ENCODE measurements at places on chromosomes 1 and 21.

DNA sequence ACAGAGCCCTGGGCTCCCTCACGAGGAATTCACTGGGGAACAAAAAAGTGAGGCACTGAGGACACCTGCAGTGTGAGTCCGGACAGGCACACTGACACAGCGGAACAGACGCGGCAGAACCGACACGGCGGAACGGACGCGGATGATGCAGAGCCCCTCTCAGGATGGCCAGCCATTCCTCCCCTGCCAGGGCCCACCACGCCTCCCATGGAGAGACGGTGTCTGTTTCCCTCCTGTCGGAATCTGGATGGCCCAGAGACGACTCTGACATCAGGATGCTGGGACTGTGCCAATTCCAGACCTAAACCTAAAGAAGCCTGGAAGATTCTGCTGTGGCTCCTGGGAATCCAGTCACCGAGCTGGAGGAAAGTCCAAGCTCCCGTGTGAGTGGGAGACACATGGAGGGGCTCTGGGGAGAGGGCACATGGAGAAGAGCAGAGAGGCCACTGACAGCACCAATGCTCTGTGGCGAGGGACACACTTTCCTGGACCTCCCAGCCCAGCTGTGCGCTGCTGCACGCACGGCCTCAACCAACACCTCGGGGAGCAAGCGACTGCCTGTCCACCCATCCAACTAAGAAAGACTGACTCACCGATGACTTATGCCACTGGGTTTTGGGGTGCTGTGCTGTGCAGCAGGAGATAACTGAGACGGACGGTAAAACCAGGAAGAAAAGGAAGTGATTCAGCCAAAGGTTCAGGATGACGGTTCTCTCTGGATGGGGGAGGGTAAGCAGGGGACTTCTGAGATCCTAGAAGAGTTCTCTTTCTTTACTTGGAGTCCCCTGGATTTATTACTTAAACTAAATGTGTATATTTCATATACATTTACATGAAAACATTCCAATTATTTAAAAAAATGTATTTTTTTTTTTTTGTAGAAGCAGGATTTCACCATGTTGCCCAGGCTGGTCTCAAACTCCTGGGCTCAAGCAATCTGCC, 23.3 kb downstream of the ZBTB17 start:
- DNase-seq, result peak; percentile 90

DNA sequence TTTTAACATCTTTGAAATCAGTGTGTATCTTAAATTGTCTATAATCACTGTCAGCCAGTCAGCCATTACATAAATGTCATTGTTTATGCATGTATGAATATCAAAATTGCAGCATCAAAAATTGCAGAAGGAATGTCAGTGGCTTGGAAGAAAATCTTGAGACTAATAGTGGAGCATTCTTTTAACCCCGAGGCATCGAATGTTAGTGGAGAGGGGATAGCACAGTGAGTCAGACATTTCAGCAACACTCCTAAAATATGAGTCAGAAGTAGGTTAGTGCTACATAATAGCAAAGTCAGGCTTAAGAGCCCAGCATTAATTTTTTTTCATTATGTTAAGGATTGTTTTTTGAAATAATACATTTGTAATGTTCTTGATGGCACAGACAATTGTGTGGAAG, 45.5 kb downstream of the SNRPE start:
- DNase-seq, result peak; percentile 35

DNA sequence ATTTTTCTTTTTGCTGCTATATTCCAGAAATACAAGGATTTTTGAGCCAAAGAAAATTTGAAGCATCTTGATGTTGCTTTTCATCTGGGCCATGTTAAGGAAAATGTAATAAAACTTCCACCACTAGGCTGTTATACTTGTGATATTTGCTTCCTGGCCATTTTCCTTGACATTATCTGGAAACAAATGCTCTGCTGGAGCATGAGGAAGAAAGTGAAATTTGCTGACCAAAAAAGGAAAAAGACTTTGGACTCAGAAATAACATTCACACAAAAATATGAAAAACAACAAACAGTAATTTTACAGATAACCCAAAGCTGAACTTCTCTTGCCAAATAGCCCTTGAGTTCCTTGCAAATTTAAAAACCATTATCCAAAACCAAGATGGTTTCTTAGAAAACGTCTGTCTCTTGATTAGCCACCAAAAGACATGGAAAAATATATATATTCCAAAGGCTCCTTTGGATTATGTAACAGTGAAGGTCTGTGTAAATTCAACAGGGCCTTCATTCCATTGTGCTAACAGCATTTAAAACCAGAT, 344.5 kb downstream of the LMX1A start:
- DNase-seq, result no peak

GRCh38 chr1:8671306-8671917, 146.0 kb downstream of the RERE start:
- peak; percentile 69 for DNase-seq

DNA sequence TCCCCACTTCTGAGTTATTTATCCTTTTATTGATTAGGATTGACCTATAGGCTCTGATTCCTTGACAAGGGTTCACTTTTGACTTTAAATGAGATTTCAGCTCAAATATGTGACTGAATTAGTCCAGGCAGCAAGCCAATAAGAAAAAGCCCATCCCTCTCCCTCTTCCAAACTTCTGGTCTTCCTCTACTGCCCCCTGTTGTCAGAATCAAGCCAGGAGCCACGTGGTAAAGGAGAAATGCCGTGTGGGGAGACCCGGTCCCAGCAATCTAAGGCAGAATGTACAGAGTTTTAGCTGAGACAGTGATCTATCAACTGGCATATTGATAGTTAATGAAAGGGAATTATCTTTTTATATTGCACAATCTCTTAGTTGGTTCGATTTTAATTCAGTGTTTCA, 5.2 kb downstream of the ADAMTS5 start:
- peak; percentile 23 for DNase-seq

DNA sequence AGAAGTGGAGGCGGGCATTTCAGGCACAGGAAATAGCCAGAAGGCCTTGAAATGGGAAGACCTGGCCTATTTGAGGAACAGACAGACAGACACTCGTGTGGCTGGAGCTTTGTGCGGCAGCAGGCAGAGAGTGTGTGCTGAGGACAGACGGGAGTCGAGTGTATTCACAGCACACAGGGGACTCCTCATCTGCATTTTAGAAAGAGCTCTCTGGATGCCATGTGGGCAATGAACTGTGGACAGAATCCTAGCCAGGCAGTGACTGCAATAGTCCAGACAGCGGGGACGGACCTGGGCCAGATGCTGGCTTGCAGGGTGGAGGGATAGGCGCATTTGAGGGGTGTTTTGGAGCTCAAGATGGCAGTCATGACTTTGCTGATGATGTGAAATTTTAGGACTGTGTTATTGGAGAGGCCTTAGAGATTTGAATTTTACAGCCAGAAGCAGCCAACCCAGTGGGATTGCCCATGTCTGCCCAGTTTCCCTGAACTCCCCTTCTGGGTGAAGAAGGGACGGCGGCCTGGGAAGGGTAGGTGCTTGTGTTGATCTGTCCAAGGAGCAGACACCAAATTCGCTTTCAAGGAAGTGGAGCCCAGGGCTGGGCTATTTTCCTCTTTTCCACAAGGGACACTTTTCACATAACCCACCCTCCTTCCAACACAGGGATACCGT, 43.7 kb downstream of the CHAF1B start:
- DNase-seq, result peak; percentile 29

DNA sequence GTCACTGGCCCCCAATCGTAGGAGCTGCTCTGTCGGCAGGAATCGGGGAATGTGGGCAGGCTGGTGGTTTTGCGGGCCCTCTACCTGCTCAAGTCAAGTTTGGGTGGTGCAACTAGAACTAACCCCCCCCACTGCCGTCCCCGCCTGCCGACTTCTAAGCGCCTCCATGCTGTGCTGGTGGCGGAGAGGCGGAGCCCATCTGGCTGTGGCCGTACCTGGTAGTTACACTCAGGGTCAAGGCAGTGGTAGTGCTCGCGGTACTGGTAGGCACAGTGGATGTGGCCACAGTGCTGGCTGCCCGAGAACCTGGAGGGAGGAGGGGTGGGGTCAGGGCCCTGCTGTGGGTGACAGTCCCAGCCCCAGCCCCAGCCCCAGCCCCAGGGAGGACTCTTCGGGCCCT, 140.0 kb downstream of the CASZ1 start:
- no peak for DNase-seq

DNA sequence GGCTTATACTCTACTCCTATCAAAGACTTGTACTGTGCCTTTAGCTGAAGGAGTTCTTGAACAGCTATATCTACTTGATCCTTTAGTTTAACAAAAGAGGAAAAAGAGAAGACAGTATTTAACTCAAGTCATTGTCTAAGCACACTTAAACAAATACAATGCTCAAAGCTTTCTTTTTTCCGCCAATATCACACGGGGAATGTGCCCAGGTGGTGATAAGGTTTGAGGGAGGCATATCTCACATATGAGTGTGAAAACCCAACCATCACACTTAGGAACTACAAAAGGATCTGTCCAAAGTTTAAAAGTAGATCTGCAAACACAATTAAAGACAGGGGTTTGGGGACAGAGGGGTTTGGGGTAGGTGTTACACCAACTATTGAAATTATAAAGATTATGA, 59.0 kb upstream of the SLC30A10 start:
- no peak for DNase-seq

- no peak for DNase-seq
These were observed 50.9 kb upstream of the BCAR3 start for GRCh38 chr1:93732514-93732913.

DNA sequence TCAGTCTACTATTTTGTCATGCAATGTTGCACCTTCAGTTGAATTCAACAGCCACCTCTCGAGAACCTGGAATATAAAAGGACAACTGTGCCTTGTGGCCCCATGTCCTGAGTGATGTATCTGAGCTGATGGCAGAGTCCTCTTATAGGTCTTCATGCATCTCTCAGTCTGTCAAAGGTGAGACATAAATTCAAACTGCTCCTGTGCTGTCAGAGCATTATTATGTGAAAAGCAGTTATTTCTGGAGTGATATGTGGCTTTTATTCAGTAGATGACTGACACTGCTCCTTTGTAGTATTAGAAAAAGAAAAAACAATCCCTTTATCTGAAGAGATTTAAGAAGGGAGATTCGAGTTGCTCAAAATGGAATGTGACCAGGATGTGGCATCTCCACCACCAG, 8.4 kb downstream of the S100A10 start:
- DNase-seq, result no peak

DNA sequence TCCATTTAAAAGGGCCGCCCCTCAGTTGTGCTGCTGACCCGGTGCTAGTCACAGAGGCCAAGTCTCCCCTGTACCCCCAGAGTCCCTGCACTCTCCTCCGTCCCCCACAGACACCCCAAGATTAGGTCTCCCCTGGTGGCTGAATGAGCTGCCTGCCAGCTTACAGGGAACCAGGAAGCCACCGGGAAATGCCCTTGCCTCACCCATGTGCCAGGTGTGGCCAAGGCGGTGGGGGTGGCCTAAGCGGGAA, 32.7 kb downstream of the HSPG2 start:
- DNase-seq, result no peak

DNA sequence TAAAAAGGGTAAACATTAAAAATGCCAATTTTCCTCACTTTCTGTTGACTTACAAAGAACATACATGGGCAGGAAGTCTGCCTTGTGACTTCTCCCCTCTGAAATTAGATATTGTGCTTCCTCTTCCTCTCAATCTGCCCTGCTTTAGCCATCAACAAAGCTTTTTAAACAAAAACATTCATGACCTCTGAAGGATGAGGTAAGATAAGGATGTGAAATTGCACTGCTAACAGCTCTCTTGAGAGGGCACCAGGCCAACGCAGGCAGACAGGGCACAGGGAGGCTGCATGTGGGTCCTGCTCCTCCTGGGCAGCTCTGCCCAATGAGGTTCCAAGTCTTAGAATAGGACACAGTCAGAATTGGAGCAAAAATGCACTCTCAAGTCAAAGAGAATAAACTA, 62.1 kb downstream of the DEGS1 start:
- peak; percentile 41 for DNase-seq
